Stimulated activated CD4-positive, alpha-beta T cell treated with anti-CD3 and anti-CD28 coated beads, Interleukin-12 subunit alpha, Interleukin-12 subunit beta, amount 100 ng/mL, for 24 hours (primary cell): ENCODE measurements at places on chromosomes 4 and X.

DNA sequence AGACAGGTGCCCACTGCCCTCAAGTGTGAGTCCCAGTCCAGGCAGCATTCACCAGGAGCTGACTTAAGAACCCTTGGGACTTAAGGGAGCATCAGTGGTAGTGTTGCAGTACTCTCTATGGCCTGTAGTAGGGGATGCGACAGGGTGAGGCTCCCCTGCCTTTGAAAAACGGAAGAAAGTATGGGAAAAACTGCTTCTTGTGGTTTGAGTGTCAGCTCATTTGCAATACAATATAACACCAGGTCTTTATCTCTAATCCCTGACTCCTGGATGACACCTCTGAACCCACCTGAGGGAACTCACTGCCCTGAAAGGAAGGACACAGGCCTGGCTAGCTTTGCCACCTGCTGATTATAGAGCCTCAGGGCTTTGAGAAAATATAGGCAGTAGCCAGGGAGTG lies 176.0 kb downstream of the SMARCA1 start:
- DNase-seq: no peak

DNA sequence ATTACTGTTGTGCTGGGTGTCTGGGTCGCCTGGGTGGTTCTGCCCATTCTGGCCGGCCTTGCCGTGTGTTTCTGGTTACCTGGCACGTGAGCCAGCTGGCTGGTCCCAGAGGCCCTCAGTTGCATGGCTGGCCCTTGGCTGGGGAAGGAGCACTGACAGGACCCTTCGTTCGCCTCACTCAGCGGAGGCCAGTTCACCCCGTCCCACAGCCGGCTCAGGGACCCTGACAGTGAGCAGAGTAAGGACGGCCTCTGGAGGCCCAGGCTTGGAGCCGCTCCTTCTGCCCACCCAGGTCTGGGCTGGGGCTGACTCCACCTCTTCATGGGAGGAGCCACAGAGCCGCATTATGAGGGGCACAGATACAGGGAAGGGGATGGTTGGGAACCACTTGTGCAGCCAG lies 20.3 kb upstream of the HGFAC start:
- DNase-seq: no peak

GRCh38 chrX:119635799-119636198 lies 29.6 kb upstream of the NKRF start:
- no peak for DNase-seq

DNA sequence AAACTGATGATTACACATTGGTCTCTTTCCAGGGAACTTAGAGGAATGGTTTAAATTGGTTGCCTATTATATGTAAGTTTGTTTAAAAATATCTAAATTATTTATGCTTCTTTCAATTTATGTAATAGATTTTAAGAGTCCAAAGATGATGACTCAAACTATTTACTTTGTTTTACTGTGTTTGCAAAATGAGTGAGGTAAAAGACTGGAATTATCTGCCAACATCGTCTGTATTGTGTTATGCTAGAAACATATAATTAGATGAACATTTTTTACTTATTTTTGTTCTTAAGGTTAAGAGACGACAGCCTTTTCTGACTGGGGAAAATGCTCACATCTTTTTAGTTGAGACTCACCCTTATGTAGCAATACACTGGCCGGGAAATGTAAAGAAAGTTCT lies 51.1 kb upstream of the SYTL5 start:
- no peak for DNase-seq

DNA sequence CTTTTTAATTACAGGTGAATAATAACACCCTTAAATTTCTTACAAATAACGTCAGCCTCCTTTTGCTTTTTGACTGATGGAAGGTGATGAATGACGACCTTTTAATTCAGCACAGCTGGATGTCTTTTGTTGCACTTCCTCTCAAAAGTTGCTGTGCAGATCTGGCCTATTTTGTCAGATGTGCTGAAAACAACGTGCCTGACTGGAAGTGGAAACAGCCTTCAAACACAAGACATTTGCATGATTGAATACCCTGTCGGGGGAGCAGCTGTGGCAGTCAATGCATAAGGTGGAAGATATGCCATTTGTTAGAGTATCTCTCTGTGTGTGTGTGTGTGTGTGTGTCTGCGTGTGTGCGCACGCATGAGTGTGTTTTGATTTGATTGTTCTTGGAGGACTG lies 579.7 kb downstream of the SPRY1 start:
- DNase-seq: no peak

DNA sequence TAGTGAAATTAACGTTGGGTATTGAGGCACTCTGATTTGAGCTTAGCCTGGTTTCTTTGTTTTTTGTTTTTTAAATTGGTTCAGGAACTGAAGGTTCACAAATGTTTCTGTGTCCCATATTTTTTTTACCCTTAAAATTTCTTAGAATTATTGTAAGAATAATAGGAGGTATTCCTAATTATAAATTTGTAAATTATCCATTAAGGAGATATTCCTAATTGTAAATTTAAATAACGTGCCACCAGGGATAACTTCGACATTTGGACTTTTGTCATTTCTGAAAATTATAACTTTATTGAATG lies 1.2 kb downstream of the WWC2 start:
- DNase-seq: no peak

DNA sequence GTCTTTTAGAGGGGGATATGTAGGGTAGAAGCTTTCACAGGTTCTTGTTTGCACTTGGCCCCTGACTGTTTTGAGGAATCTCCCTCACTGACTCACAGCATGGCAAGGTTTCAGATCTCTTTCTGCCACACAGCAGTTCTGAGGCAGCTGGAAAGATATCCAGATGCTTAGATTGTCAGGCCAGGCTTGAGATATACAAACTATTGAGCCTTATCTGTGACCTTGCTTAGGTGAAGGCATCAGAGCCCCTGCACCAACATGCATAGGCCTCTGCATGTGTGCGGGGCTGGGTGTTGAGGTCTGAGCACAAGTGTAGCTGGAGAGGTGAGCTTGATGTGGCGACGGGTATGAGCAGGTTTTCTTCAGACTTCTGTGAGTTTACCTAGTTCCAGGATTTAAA lies 80.9 kb upstream of the MSANTD1 start:
- no peak for DNase-seq

- no peak for DNase-seq
Measured at GRCh38 chrX:41474726-41475100, 27.6 kb downstream of the NYX start.

GRCh38 chrX:115679460-115679859 lies 118.5 kb downstream of the PLS3 start:
- DNase-seq: no peak

DNA sequence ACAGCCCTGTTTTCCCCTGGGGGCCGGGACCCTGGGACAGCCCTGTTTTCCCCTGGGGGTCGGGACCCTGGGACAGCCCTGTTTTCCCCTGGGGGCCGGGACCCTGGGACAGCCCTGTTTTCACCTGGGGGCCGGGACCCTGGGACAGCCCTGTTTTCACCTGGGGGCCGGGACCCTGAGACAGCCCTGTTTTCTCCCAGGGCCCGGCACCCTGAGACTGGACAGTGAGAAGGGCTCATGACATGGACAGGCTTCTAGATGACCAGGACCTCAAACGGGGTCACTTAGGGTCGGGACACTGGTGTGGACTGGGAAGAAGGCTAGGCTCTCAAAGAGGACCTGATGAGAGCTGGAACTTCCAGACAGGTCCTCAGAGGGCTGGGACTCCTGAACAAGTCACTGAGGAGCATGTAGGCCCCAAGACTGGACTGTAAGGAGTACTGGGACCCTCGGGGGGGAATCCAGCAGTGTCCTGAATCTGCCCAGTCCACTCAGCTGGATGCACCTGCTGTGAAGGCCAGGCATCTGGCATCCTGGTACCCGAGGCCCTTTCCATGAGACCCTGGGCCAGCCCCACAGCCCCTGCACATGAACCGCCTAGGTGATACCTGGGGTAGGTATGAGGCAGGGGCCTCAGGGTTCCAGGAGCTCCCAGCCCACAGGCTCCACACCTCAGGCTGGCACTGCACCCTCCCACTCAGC lies 2.4 kb downstream of the PCGF3 start:
- no peak for DNase-seq

DNA sequence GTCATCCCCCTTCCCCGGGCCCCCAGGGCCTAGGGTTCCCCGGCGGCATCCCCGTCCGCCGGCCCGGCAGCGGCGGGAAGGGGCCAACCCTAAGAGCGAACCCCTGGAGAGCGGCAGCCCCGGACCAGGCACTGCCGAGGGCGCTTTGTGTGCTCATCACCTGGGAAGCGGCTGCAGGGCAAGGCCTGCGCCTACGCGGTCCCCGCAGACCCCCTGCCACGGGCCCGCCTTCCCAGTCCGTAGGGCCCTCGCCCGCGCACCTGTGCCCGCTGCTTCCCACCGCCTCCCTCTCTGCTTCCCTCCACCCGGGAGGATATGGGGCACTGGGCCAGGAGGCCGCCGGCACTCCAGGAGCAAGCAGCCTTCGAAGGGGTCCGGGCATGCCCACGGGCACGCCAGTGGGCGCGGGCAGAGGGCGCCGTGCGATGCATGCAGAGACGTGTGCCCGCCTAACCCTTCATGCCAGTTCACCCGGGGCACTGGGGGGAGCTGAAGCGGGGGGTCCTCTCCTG lies 2.6 kb downstream of the FLNA start:
- DNase-seq: no peak

GRCh38 chrX:102840871-102841705 lies 96.0 kb upstream of the RAB40AL start:
- no peak for DNase-seq

DNA sequence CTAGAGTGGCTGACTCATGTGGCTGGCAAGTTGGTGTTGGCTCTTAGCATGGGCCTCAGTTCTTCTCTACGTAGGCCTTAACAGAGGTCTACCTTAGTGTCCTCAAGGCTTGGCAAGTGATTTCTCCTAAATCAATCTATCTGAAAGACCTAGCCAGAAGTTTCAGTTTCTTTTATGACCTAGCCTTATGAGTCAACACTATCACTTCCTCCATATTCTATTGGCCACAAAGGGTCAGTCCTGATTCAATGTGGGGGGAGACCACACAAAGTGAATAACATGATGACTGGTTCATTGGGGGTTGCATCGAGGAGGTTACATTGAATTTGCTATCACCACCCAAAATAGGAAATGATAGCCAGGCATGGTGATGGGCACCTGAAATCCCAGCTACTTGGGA lies 5.8 kb upstream of the NRK start:
- DNase-seq: no peak

GRCh38 chr4:150336676-150337412 lies 245.1 kb upstream of the MAB21L2 start:
- no peak for DNase-seq
